ENCODE measurements at places on chromosomes 6 and 20.

DNA sequence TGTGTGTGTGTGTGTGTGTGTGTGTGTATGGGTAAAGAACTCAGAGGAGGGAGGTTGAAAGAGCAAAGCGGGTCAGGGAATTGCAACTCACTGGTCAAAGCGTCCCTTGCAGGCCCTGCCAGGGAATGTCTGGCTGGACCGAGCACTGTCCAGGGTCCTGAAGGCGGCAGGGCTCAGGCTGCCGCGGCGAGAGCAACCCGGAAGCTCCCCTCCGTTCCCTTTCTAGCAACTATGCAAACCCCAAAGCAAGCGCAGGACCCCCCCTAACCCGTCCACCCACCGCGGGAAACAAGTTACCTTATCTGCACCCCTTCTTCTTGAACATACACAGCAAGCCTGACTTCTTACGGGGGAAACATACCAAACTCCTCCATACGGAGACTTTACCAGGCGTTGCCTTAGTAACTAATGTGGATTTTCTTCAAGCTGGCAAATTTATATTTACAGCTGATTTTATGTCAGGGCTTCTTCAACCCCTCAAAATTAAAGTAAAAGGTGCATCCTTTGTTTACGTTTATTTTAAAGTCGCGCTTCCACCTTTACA lies 538 bp upstream of the GRM1 start:
- peak; percentile 7 for DNase-seq

DNA sequence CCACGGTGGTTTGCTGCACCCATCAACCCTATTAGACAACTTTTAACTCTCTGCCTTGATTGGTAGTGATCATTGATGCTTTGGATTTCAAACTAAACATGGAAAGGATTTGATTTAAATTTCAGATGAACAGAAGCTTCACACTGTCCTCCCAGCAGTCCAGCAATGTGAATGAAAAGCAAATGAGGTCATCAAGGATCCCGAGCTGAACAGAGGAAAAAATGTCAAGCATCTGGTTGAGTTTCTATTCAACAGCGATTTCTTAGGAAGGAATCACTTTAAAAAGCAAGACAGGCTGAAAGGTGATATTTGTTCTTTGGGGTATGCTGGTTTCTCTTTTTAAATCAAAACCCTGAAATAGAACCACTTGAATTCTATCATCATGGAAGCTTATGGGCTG lies 10.6 kb upstream of the SAMD3 start:
- DNase-seq = no peak

DNA sequence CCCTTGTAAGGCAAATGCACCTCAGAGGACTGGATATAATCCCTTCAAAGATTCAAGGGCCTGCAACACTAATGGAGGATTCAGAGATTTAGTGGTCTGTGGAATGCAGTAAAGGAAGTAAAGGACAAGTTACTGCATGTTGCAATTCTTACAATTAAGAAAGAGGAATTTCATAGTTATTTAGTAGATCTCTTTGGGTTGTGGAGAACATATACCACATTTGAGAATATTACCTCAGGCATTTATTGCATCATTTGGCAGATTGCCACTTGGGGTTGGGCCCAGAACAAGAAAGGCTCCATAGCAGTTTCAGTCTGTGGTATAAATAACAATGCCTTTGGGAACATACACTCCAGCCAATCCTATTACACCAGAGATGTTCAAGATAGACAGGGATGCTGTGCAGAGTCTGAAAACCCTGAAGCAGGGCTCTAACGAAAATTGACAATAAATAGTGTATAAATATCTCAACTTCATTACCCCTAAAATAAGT lies 20.9 kb upstream of the EPM2A start:
- DNase-seq = peak; percentile 15

DNA sequence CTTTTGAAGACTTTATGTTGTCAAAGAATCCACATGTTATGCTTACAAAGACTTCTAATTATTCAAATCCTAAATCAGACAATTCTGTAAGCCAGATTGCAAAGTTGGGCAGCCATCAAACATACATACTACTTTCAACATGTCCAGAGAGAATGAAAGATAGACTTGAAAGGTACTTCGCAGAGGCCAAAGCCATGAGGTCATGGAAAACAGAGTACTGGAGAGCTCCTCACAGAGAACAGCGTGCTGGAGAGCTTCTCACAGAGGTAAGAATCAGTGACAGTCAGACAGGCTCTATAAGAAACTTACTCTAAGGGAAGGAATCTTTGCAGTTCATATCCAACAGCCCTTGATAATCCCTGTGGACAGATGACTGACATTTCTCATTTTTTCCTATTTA lies 400.2 kb downstream of the GJA1 start:
- DNase-seq = no peak

- no peak for DNase-seq
Measured at GRCh38 chr20:23086931-23087411, 847 bp upstream of the CD93 start.

All from NCI-H345 (cell line).